ENCODE measurements at places on chromosomes 1 and 21.

- DNase-seq: no peak
These were observed 31.6 kb upstream of the BARHL2 start for GRCh38 chr1:90748668-90749067.

DNA sequence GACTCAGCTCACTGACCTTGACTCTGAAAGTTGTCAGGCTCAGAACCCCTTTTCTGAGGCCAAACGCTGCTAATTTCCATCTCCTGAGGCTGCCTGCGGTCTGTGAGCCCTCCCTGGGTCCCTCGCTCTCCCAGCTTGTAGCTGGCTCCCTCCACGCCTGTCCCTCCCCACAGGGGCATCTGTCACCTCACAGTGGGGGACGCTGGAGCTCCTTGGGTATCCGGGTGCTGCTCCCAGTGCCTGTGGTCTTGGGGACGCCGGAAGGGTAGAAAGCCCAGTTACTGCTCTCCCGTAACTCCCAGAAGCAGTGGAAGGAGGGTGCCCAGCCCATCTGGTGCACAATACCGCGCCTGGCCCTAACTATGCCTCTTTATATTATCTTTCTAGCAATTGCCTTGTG lies 13.0 kb upstream of the MMEL1 start:
- no peak for DNase-seq

DNA sequence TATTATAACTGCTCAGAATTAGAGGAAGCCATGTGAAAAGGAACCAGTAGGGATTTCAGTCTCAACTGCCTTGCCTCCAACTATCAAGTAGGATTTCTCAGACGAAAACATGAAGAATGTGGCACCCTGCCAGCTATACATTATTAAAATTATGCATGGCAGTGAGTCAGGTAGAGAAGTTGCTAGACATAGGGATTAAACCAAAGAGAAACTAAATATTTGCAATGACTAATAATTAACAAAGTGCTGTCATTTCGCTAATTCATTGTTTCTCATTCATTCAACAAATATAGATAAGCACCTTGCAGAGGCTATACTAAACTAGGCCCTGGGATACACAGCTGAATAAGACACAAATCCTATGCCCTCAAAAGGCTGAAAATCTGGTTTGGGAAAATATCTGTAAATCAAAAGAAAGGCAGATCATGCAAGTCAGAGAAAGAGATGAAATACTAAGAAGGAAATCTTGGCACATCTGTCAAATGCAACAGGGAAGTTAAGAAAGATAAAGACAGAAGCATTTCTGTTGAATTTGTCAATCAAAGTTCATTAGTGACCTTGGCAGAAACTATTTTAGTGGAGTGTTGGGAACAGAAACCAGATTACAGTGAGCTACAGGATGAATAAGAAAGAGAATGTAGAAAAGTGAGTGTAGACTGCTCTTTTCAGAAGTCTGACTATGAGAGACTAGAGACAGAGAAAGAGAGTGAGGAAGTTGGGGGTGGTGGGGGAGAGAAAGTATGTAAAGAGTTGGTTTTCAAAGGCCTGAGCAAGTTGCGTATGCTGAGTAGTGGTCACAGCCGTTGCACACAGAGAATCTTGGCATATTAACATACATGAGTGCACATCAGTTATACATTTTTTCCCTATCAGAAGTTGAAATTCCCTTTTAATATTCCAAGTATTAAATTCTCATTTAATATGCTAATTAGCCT lies 14.7 kb upstream of the NBPF11 start:
- DNase-seq: no peak

DNA sequence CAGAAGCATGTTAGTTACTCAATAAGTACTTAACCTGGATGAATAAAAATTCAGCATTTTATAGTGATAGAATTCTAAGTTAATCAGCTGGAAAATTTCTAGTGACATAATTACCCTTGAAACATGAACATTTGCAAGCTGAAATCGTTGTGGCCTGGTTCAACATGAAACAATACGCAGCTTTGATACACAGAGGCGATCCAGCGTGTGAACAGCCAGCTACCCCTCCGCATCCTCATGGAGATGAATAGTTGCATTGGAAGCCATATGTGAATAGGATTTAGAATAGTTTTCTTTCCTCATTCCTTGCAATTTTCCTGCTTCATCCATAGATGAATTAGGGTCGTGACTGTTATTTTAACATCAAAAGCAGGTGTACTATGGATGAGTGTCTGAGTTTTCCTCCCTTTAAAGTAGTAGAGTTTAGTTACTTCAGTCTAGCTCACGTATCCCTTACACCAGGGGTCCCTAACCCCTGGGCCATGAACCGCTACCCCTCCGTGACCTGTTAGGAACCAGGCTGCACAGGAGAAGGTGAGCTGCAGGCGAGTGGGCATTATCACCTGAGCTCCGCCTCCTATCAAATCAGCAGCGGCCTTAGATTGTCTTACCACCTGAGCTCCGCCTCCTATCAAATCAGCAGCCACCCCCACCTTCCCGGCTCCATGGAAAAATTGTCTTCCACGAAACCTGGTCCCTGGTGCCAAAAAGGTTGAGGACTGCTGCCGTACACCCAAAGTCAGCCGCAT lies 6.2 kb upstream of the TARBP1 start:
- DNase-seq: no peak

Measured in NCI-H1436 treated with DMSO at 0.1 percent for 48 hours (cell line).